ENCODE measurements at places on chromosomes 4 and X. TPM values are rescaled to one million over a fixed set of nuclear protein-coding genes. Genes with fewer than 3 reads are reported as not detected.

HEPH gene
- total RNA-seq = 19.0 TPM

MRPL1 gene
- total RNA-seq = 42.4 TPM

MTTP gene
- total RNA-seq = 1.4 TPM

GATA1 gene
- total RNA-seq = 0.41 TPM

SPARCL1 gene
- 395 TPM for total RNA-seq

TEX13B gene
- total RNA-seq = not detected

IQCM gene
- total RNA-seq = not detected
